ENCODE measurements at places on chromosomes 12 and 14.
A peak's percentile ranks its signal among the peaks of the same experiment; 100 is the strongest.

GRCh38 chr14:102568115-102568614, 24.3 kb upstream of the RCOR1 start:
- peak; percentile 31 for DNase-seq

GRCh38 chr14:23829736-23830471, 123.7 kb upstream of the DHRS4 start:
- no peak for DNase-seq

- no peak for DNase-seq
Observed at GRCh38 chr14:66939409-66939808, 249.8 kb upstream of the GARIN2 start.

DNA sequence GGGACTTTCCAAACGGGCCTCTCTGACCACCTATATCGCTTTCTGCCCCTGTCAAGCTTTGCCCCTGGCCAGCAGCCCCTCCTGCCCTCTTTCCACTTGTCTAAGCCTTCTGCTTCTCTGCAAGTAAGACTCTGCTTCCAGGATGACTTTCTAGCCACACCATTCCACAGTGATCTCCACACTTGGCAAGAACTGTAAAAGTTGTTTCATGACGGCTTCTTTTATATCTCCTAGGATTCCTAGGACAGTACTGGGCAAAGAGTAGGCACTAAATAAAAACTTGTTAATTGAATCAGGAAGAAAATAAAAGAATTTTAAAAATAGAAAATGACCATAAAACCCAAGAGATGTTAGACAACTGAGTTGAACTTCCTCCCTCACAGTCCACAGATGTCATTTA, 1.8 kb upstream of the PTPN21 start:
- no peak for DNase-seq

GRCh38 chr14:90140298-90140955, 78.6 kb downstream of the KCNK13 start:
- DNase-seq: no peak

DNA sequence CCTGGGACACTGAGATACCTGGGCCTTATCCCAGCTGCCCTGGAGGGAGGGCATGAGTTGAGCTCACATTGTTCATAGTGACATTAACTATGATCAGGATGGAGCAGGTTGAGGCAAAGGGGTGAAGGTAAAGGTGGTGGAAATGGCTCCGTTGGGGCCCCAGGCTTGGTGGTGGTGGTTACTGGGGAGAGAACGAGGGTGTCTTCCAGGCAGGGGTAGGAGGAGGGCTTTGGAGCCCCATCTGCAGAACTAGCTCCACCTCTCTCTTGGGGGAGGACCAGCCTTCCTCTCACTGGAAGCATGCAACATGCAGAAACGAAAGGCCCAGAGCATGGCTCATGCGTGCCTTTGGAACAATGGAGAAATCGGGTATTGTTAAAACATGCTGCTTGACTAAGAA, 217.0 kb downstream of the SLC41A2 start:
- no peak for DNase-seq

GRCh38 chr14:89855961-89856656, 98.4 kb downstream of the EFCAB11 start:
- no peak for DNase-seq

GRCh38 chr14:35847636-35848035, 21.5 kb downstream of the BRMS1L start:
- no peak for DNase-seq

GRCh38 chr14:58455593-58456265, 28.2 kb downstream of the KIAA0586 start:
- DNase-seq: no peak

DNA sequence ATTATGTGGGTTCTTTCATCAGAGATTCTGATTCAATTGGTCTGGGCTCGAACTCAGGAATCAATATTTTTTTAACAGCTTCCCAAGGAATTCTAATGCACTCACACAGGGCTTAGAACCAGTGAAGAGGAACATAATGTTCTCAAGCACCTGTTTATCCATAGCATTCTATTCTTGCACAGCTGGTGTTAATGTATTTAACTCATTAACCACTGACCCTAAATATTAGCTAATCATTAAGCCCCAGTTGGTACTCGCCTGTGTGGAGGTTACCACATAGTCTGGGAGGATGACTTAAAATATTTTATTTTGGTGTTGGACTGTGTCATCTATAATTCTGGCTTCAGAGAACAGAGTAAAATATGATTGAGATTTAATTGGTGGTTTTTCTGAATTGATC, 45.3 kb downstream of the LRP6 start:
- DNase-seq: no peak

DNA sequence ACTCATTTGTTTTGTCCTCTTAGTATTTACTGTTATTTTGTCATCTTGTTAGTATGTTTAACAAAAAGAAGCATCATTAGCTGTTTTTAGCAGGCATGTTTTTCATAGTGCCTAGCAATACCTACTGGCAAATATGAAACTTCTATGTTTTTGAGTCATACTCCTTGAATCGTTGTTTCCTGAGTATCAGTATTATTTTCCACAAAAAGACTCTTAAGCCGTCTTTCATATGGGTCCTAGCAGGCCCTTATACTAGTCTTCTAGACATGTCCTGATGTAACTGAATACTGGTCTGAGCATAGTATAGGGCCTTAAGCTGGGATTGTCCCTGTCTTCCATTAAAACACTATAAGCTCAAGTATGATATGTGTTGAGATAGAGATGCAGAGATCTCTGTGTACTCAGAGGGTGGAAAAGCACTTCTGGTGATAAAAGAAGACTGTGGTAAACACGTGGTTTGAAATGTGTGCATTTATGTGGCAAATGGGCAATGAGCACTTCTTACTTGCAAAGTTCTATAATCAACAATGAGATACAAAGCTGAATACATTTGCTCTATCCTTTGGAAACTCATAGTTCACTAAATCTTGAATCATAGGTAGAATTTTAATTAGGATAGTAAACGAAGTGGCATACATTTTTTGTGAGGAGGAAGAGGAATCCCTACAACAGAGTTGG, 348.8 kb downstream of the PDZRN4 start:
- no peak for DNase-seq

GRCh38 chr14:22481546-22481945, 107.5 kb downstream of the DAD1 start:
- DNase-seq: no peak

DNA sequence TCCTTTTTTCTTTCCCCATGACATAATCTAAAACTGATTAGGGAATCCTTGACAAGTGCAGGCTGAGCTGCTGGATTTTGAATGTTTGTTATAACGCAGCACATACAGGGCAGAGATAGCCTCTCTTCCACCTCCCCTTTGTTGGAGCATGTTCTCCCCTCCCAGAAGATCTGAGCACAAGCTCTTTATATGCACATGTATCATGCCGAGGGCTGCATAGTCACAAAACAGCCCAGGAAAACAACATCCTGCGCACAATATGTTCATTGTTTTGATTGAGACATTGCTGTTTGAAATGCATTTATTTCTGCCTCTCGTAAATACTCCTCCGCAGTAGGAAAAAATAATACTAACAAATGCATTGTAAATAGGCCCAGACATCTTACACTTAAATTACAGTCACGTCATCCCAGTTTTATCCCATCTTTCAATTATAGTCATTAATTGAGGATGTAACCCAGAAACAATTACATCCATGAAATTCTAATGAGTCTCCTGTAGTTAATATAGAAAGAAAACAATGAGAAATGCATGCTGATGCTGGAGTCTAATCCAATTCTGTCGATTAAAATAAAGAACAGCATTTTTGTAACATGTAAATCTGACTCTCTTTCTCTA, 401.8 kb downstream of the BTG1 start:
- DNase-seq: no peak

- DNase-seq: no peak
Observed at GRCh38 chr14:84520711-84521338, 1009.1 kb upstream of the FLRT2 start.

- DNase-seq: no peak
Observed at GRCh38 chr12:73863546-73863945, 674.1 kb upstream of the ATXN7L3B start.

Measured in stimulated activated naive CD4-positive, alpha-beta T cell (primary cell).